ENCODE measurements at places on chromosomes 5 and 9.

- H3K4me3 ChIP-seq, result no peak overlapping the region
- no peaks in the 10 kb centered on the region for H3K27me3 ChIP-seq
- no peaks in the 10 kb centered on the region for H3K4me1 ChIP-seq
- no peak overlapping the region for H3K27ac ChIP-seq
These were observed 408.4 kb downstream of the ZNF608 start for GRCh38 chr5:124337996-124338395.

GRCh38 chr5:165617491-165617890 lies 2112.1 kb downstream of the MAT2B start:
- H3K4me1 ChIP-seq, result no peaks in the 10 kb centered on the region
- no peak for DNase-seq
- H3K4me3 ChIP-seq, result no peak overlapping the region
- no peaks in the 10 kb centered on the region for H3K36me3 ChIP-seq
- no peak overlapping the region for H3K27ac ChIP-seq
- H3K27me3 ChIP-seq, result no peaks in the 10 kb centered on the region

DNA sequence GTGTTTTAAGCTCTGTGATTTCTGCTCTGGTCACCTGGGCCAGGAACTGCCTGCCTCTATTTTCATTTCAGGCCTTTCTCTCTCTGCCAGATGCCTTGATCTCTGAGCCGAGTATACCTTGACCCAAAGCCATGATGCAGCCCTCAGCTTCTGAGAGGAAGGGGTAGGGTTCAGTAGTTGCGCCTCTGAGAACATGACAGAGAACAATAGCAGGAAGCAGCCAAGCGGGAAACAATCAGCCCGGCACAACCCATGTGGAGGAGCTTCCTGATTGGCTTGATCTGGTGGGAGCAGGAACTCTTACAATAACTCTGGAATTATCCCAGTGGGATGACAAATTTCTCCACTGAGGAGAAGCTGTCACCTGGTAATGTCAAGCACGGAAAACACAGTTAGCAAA lies 127.4 kb downstream of the PALM2AKAP2 start:
- no peaks in the 10 kb centered on the region for H3K27me3 ChIP-seq
- DNase-seq, result no peak
- no peaks in the 10 kb centered on the region for H3K4me1 ChIP-seq
- no peak overlapping the region for H3K4me3 ChIP-seq

GRCh38 chr9:27870404-27870803 lies 297.1 kb upstream of the C9orf72 start:
- no peak overlapping the region for H3K4me3 ChIP-seq
- H3K27ac ChIP-seq, result no peak overlapping the region
- H3K4me1 ChIP-seq, result no peaks in the 10 kb centered on the region
- DNase-seq, result no peak
- H3K27me3 ChIP-seq, result no peaks in the 10 kb centered on the region
